ENCODE measurements at places on chromosomes 6 and 20.

DNA sequence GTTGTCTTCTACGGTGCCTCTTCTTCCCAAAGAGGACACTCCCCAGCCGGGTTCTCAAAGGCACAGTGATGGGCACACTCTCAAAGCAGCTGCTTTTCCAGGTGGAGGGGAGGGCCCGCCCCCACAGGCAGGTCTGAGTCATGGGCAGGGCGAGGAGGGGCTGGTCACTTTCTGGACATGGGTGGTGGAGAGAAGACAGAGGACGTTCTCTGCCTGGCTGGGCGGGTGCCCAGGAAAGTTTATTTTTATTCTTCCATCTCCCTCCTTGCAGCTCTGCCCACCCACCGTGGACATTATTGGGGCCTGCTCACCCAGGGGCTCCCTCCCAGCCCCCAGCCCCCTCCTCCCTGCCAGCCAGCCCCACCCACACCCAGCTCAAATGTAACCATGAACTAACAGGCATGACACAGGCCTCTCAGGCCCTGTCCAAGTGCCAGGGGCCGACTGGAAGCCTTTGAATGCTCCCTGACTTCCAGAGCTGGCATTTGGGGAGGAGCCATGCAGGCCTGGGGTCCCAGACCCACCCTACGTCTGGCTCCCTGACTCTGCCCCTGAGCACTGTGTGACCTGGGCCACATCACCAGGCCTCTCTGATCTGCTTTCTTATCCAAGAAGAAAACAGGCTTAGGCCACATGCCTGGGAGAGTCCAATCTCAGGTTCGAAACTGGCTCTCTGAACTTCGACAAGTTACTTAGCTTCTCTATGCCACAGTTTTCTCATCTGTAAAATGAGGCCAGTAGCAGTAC, 8.0 kb downstream of the TGM2 start:
- DNase-seq: no peak

DNA sequence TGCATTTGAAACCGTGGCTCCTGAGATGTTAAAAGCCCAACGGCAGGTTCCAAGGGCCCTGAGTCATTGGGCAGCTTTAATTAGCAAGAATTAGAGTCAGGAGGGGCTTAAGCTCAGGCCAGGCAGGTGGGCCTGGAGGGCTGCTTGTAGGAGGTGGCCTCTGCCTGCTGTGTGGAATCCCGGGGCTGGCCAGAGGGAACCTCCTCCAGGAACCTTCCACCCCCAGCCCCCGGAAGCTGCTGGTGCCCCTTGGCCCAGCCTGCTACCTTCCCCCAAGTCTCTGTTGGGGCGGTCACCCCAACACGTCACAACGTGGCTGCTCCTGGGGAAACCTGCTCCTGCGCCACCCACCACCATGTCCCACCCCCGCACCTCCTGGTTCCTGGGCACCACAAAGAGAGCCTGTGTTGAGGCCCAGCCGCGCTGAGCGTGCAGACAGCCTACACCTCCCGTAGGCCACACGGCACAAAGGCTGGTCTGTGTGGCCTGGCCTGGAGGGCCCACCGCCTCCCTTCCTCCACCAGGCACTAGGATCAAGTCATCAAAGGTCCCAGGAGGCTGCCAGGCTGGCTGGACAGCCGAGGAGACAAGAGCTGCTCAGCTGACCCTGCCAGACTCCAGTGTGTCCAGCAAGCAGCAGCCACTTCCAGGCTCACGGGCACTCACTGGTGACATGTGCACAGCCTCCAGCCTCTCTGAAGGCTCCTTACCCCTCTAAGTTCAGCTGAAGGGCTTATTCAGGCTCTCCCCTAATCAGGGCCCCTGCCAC, 86.3 kb downstream of the SNX5 start:
- no peak for DNase-seq

GRCh38 chr6:130229645-130230044, 6.9 kb upstream of the SAMD3 start:
- DNase-seq: no peak

GRCh38 chr6:143429970-143430369, 20.5 kb downstream of the ADAT2 start:
- no peak for DNase-seq

- no peak for DNase-seq
Measured at GRCh38 chr6:50305660-50306059, 255.9 kb upstream of the DEFB112 start.

GRCh38 chr20:60219984-60220562, 261.9 kb downstream of the CDH26 start:
- no peak for DNase-seq

GRCh38 chr20:46324379-46324778, 16.1 kb upstream of the CDH22 start:
- no peak for DNase-seq

DNA sequence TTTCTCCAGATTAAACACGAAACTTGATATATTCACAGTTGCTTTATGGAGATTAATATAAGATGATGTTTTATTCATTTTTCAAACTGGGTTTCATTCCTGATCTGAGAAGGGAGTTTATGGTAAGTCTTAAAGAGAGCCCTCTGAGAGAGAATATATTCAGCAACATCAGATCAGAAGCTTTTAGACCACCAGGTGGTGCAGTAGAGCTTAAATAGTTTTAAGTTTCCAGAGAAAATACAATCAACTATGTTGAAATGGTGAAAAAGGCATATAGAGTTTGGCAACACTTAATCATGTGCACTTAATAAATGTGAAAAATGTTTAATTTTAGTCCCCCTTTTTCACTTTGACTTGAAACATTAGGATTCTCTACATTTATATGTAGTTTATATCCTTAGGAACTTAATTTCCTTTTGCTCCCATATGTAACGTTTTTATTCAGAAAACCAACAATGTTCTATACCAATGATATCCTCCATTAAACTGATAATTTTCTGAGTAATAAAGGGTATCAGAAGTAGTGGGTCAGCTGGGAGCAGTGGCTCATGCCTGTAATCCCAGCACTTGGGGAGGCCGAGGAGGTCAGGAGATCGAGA, 86.4 kb upstream of the CLDN20 start:
- no peak for DNase-seq

- no peak for DNase-seq
Measured at GRCh38 chr20:44166477-44166876, 20.5 kb downstream of the JPH2 start.

GRCh38 chr20:4375881-4376280, 345.8 kb upstream of the PRND start:
- no peak for DNase-seq

Measured in GM10248 (cell line).